Memory B cell (primary cell): ENCODE measurements at places on chromosomes 7 and 10.

GRCh38 chr7:144987686-144988085 lies 151.8 kb upstream of the TPK1 start:
- DNase-seq = no peak

DNA sequence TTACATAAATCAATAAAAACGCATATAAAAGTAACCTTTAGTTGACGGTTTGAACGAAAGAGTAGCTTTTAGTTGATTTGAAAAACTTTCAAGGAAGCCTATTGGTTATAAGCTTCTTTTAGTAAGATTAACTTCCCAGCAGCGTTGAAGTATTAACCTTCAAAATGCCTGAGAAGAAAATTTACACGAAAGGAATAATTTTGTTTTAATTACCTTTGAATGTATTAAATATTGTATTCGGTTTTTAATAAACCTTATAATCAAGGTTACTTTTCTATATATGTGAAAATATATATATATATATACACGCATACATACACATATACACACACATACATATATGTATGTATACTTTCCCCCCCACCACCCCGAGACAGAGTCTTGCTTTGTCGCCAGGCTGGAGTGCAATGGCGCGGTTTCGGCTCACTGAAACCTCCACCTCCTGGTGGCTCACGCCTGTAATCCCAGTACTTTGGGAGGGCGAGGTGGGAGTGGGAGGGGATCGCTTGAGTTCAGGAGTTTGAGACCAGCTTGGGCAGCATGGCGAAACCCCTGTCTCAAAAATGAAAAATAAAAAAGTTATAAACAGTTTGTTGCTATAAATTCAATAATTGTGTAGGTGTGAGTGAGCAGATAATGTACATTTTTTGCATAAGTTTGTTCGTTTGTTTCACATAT lies 57.6 kb upstream of the EZH2 start:
- DNase-seq = peak; percentile 31

DNA sequence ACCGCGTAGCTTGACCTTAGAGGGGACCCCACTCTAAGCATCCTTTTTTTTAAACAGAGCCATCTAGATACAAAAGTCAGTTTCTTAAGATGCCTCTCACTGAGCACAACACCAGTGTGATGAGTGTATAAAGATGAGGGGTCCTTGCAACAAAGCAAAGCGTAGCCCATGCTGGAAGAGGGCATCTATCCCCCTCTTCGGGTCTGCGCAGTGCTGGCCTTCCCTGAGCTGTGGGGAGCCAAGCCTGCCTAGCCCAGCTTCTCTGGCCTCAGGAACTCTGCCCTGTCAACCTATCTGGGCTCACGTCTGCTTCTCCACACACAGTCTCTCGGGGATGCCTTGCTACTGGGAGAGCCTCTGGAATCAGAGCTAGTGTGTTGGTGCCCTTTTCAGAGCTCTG lies 114.0 kb downstream of the NT5C2 start:
- DNase-seq = no peak

GRCh38 chr10:119517235-119518141 lies 25.0 kb downstream of the RGS10 start:
- DNase-seq = peak; percentile 62

DNA sequence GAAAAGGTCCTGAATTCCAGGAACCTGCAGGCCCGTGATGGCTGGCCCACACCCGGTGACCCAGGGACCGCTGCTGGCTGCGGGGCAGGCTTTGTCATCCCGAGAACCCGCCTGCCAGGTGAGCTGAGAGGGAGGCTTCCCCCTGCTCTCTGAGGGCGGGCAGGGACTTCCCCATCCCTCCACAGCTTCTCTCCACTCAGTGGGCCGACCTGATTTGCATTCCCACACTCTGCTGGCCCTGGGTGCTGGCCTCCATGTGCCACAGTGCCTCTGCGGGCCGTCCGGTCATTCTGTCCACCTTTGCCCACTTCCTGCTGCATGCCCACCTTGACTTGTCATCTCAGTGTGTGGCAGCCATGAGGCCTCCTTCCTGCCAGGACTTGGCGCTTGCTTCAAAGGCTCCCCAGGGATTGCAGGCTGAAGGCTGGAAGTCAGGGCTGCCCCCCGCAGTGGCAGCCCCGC lies 35.3 kb downstream of the PALD1 start:
- no peak for DNase-seq

GRCh38 chr10:110680273-110681020 lies 36.3 kb downstream of the RBM20 start:
- no peak for DNase-seq

- DNase-seq = no peak
Observed at GRCh38 chr7:134186801-134187200, 59.7 kb downstream of the LRGUK start.

- DNase-seq = no peak
Observed at GRCh38 chr10:100710151-100710871, 35.1 kb upstream of the PAX2 start.

DNA sequence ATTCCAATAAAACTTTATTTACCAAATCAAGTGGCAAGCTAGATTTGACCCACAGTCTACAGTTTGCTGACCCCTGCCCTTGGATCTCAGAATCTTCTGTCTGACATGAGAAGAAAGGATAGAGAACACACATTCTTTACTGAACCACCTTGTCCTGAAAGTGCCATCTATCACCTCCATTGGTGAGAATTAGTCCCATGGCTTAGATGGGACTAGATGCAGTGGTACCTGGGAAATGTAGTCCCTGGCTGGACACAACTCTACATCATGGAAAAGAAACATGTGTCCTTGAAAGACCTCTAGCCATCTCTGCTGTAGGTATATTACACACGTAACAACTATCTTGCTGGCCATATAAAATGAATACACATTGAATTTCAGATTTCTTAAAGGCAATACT lies 336.2 kb downstream of the LHFPL3 start:
- DNase-seq = no peak
